ENCODE measurements at places on chromosomes 16 and 17.

GRCh38 chr17:47470836-47471235 is 60.1 kb upstream of the NPEPPS start:
- no peak for DNase-seq

DNA sequence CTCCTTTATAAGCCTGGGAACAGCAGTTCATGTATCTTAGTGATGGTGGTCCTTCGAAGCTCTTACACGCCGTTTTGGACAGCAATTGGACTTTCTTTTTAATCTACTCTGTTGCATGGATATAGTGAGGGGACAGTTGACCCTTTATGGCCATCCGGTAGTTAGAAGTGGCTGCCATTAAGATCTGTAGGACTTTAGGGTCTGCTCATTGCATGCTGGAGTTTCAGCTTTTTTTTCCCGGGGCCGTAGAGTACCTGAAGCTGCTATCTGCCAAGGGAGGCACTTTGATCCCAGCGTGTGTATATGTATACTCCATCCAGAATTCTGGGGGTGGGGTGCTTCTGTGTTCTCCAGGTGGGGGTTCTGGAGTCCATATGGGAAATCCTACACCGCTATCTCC is 1.2 kb downstream of the CYB5D1 start:
- DNase-seq, result no peak

GRCh38 chr17:44268709-44269534 is 987 bp upstream of the SLC4A1 start:
- DNase-seq, result no peak

GRCh38 chr16:30948667-30949649 is at the start of gene ORAI3:
ORAI3 (plus strand) TSS chr16:30949068; CDS start chr16:30949290, 222 bp downstream.
- DNase-seq, result peak; percentile 38

GRCh38 chr17:33725675-33726271 is 432.7 kb upstream of the ASIC2 start:
- peak; percentile 9 for DNase-seq

- DNase-seq, result no peak
Observed at GRCh38 chr16:51655249-51655648, 504.2 kb upstream of the SALL1 start.

DNA sequence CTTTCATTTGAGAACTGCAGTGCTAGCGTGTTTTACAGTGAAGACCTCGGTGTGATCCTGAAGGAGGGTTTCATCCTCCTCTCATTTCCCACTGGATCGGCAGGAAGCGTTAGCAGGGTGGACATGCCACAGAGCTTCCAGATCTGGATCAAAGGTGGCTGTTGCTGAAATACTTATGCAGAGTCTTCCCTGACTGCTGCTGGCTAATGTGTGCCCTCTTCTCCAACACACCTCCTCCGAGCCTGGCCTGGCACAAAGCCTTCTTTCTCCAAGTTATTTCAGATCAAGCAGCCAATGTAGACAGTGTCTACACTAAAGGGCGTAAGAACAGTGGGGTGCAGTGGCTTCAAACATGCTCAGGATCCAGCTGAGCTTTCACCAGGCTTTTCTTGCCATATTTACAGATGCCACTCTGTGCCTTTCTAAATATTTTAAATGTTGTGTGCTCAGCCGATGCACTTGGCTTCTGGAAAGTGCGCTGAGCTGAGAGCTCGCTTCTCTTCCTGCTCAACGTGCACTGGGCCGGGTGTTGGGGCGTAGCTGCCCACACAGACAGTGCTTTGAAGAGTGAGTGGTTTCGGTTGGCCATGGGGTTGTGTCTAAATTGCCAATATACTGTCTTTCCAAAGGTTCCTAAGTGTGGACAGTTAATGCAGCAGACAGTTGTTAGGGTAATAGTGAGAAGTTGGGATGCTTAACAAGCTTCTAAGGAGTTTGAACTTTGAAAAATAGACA is 2.1 kb downstream of the ZNF750 start:
- DNase-seq, result no peak

- no peak for DNase-seq
Observed at GRCh38 chr16:62974424-62974823, 938.2 kb upstream of the CDH8 start.

- DNase-seq, result no peak
Observed at GRCh38 chr16:31886227-31886626, 12.6 kb downstream of the ZNF267 start.

GRCh38 chr16:66544016-66544757 is 5.7 kb downstream of the TK2 start:
- no peak for DNase-seq

- no peak for DNase-seq
Observed at GRCh38 chr16:66475232-66475631, 48.1 kb downstream of the BEAN1 start.

DNA sequence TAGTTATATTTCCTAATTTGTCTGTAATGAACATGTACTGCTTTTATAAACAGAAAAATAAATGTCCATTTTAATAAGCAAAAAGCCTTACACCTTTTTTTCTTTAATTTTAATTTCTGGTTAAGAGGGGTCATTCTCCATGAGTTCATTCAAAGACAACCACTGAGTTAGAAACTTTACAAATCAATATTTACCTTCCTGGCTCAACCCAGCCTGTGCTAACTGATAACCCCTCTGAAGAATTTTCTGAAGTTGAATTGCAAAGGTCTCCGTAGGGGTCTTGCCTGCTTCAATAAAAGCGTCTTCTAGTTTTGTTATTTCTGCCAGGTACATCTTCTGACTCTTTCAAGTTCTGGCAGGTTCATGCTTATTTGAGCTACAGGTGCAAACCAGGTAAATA is 440.4 kb upstream of the SALL1 start:
- no peak for DNase-seq

DNA sequence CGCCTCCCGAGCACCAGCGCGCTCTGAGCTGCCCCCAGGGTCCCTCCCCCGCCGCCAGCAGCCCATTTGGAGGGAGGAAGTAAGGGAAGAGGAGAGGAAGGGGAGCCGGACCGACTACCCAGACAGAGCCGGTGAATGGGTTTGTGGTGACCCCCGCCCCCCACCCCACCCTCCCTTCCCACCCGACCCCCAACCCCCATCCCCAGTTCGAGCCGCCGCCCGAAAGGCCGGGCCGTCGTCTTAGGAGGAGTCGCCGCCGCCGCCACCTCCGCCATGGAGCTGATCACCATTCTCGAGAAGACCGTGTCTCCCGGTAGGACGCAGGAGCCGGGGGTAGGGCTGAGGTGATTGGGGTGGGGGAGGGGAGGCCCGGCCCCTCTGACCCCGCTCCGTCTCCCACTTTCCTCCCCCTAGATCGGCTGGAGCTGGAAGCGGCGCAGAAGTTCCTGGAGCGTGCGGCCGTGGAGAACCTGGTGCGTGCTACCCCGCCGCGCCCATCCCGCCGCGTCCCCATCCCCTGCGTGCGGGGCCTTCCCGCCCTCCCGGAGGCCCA is 329 bp downstream of the KPNB1 start:
- DNase-seq, result no peak

DNA sequence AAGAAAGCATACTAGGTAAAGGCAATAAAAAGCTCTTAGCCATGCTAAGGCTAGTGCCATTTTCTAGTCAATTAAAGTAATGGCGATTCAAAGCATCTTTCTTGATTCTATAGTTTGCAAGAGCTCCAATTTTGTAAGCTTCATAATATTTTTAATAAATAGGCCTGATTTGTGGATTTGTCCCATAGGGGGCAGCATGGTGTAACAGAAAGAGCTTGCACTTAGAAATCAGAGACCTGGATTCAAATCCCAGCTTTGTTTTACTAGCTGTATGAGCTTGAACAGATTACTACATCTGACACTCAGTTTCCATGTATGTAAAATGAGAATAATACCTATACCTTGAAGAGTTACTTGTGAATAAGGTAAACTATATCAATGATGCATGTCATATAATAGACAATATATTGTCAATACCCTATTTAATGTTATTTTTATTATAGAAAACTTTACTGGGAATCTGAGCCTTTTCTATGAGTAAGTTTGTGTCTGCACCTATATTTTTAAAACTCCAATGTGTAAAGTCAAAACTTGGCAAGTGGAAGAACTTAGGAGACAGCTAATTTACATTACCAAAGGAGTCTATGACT is 93.6 kb upstream of the NOG start:
- no peak for DNase-seq

GRCh38 chr16:71672125-71672524 is 46.1 kb downstream of the MARVELD3 start:
- DNase-seq, result no peak

- no peak for DNase-seq
Observed at GRCh38 chr17:60664022-60664421, 13.6 kb upstream of the BCAS3 start.

GRCh38 chr17:16442594-16443510 is 27.5 kb downstream of the TRPV2 start:
- DNase-seq, result no peak

- DNase-seq, result no peak
Observed at GRCh38 chr17:64411999-64412771, 21.5 kb upstream of the PECAM1 start.

DNA sequence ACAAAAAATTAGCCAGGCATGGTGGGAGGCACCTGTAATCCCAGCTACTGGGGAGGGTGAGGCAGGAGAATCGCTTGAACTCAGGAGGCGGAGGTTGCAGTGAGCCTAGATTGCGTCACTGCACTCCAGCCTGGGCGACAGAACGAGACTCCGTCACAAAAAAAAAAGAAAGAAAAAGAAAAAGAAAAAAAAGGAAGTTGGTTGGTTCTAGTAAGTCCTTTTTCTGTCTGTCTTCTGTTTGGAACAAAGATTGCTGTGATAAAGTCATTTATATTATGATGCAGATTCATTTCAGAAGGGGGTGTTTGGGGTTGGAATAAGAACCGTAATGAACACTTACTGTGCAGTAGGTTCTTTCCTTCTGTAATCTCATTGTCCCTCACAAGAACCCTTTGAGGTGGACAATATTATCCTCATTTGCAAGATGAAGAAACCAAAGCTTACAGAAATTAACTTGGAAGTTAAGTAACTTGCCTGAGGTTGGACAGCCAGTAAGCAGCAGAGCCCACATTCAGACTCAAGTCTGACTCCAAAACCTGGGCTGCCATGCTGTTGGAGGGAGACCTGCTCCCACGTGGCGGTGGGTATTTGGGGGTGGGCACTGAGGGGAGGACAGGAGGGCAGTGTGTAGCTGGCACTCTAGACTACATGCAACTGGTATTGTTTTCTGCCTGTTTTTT is 10.3 kb downstream of the MINK1 start:
- DNase-seq, result no peak

- DNase-seq, result peak; percentile 83
Observed at GRCh38 chr17:16991349-16992009, 19.6 kb upstream of the TNFRSF13B start.

- no peak for DNase-seq
Observed at GRCh38 chr17:1197781-1198490, 18.2 kb upstream of the ABR start.

GRCh38 chr17:31489295-31490018 is 98.0 kb downstream of the RAB11FIP4 start:
- no peak for DNase-seq

DNA sequence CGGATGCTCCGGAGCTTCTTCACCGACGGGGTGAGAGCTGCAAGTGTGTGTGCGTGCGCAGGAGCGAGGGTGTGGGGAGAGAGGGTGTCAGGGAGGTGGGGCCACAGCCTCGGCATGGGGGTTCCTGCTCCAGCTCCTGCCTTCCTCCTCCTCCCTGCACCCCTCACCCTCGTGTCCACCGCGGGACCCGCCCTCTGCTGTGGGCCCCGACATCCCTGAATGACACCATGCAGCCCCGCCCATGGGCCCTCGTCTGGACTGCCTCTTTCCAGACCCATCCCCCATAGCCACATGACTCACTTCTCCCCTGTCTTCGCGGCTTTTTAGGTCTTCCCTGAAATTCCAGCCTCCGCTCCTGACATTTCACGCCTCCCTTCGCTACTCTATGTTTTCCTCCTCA is 41.6 kb downstream of the ARHGAP23 start:
- DNase-seq, result no peak

DNA sequence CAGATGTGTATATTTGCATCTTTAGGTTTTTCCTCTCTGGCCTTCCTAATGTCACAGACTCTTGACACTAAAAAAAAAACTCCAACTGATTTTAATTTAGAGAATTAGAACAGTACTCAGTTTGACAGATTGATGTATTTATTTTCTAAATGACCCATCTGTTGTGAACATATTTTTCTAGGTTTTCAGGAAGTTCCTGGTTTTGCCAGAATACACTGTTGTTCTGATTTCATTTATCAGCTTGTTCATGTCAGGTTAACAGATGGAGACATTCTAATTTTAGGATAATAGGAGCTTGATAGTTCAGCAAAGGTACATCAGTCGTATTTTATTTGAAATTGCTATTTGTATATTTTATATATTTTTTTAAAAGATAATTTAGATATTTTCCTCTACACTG is 133.4 kb downstream of the TANC2 start:
- no peak for DNase-seq

GRCh38 chr16:10539236-10539635 is 41.2 kb downstream of the EMP2 start:
- no peak for DNase-seq

- DNase-seq, result peak; percentile 36
Observed at GRCh38 chr17:9273428-9274391, 252.4 kb downstream of the NTN1 start.

DNA sequence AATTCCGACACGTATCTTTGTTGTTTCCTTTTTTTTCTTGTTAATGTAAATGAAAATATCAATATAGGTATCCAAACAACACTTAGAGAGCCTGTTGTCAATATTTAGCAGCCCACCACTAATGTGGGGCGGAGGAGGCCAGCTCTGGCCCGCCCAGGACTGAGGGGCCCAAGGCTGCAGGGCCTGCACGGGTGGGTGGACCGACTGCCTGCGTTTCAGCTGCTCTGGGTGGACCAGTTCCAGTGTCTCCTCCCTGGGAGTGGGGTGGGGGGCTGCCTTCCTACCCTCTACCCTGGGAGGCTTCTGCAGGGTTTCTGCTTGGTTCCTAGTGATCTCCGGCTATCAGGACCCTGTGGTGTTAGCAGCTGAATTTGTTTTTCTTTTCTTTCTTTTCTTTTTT is 15.9 kb upstream of the ADGRG1 start:
- no peak for DNase-seq

- no peak for DNase-seq
Observed at GRCh38 chr16:407253-407652, 5.6 kb downstream of the DECR2 start.

DNA sequence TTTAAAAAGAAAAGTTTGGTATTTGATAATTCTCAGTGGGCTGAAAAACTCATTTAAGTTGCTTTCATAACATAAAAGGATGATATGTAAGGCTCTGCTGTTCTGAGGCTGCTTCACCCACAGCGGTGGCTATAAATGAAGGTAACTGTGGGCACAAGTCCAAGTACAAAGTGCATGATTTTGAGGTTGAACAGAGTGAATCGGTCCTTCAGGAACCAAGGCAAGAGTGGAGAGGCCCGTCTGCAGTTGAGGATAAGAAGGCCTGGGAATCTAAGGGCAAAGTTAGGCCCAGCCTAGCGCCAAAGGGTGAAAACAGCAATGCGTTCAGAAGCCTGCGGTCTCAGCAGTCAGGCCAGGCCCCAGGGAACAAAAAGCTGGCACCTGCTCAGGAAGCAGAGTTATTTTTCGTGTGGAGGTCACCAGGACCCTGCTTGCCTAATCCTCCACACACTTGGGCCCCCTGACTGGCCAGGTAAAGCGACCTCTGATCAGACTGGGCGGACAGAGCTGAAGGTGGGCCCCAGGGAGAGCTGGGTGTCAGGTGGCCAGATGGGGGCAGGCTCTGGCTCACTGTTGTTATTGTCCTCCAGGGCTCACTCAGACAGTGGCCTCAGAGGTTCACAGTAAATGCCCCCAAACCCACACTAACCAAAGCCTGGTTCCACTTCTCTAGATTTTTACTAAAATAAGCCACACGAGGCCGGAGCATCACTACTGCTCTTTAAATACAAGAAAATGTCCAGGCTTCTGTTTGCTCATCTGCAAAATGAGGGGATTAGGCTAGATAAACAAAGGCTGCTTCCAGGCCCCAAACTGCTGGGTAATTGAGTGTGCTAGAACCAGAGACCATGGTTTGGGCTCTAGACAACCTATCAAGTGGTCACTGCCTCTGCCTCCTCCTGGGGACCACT is 46.5 kb downstream of the TEX2 start:
- DNase-seq, result no peak
